ENCODE measurements at places on chromosomes 11 and 22. TPM values are rescaled to one million over a fixed set of nuclear protein-coding genes. Genes with fewer than 3 reads are reported as not detected.

- no peak for DNase-seq
Measured at GRCh38 chr11:16337421-16338213, 18.7 kb downstream of the SOX6 start.

DNA sequence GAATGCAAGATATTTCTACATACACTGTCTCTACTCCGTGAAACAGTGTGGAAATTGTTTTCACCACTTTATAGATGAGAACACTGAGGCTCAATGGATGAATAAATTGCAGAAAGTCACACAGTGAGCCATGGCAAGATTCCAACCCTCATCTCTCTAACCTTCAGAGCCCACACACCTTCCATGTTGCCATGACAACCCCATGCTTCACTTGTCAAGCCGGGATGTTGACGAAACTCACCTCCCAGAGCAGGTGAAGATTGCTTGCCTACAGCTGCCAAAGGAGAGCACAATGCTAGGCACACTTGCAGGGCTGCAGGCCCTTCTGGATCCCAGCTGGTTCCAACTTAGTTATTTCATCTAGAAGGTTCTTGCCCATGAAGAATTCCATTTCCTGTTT, 71.4 kb upstream of the SEZ6L start:
- DNase-seq, result no peak

GRCh38 chr22:28737701-28738100, 3.9 kb downstream of the CHEK2 start:
- DNase-seq, result no peak

OR8A1 gene
- not detected for polyA plus RNA-seq

TSPAN18 gene
- polyA plus RNA-seq, result 0.08 TPM

MMP11 gene
- polyA plus RNA-seq, result 0.26 TPM

Data from mammary epithelial cell (primary cell).